ENCODE measurements at places on chromosomes 2 and 18. TPM values are rescaled to one million over a fixed set of nuclear protein-coding genes. Genes with fewer than 3 reads are reported as not detected.

- DNase-seq = no peak
These were observed 103.7 kb upstream of the UGP2 start for GRCh38 chr2:63738019-63738418.

Gene DSEL
- 14.5 TPM for total RNA-seq

Gene SCN2A
- total RNA-seq = 0.16 TPM

Gene RNASEH1
- total RNA-seq = 17.3 TPM

DNA sequence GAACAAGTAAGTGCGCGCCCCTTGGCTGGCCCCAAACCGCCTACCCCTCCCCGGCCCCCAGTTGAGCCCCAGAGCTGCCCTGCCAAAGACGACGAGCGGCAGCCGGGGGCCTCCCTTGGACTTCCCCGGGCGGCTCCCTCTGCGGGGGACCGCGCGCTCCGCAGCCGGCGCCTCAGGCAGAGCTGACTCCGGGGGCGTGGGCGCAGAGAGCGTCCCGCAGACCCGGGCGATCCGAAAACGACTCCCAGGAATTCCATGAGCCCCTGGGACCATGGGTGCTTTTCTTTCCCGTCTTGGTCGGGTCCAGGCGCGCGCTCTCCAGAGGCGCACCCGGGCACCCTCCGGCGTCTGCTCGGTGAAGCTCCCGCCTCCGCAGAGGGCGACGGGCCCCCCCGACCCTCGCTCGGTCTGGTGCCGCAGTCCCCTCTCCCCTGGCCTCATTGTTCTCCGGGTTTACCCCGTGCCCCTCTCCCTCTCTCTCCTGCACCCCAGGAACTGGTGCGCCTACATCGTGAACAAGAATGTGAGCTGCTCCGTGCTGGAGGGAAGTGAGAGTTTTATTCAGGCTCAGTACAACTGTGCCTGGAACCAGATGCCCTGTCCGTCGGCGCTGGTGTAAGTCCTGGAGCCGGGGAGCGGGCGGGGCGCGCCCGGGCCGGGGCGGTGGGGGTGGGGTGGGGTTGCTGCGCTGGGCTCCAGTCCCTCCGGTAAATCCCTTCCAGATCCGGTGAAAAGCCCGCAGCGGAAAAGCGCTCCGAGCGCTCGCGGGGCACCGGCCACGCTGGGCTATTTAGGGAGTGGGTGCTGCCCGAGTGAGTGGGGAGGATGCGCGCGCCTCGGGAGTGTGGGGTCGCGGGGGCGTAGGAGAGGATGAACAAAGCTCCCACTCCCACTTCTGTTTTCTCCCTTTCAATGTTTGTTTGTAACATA, 776 bp downstream of the EMILIN2 start:
- DNase-seq = no peak

- no peak for DNase-seq
These were observed 363.5 kb upstream of the TNP1 start for GRCh38 chr2:217223222-217223930.

Measured in breast epithelium (tissue), 4 donors.